ENCODE measurements at places on chromosomes 11 and 22. TPM values are rescaled to one million over a fixed set of nuclear protein-coding genes. Genes with fewer than 3 reads are reported as not detected.

ALDH3B1 gene
- 27.1 TPM for total RNA-seq

DBX1 gene
- not detected for total RNA-seq

MOGAT2 gene
- total RNA-seq, result not detected

C11orf42 gene
- under 0.01 TPM for total RNA-seq

SLC5A4 gene
- total RNA-seq, result not detected

ATL3 gene
- total RNA-seq, result 123 TPM

OR52H1 gene
- 0.86 TPM for total RNA-seq

MFNG gene
- total RNA-seq, result under 0.01 TPM

POGLUT3 gene
- total RNA-seq, result 60.0 TPM

OR52N5 gene
- not detected for total RNA-seq

ESAM gene
- 0.43 TPM for total RNA-seq

DDTL gene
- total RNA-seq, result 3.0 TPM

FANCF gene
- 8.7 TPM for total RNA-seq

PRG2 gene
- not detected for total RNA-seq

SERPIND1 gene
- total RNA-seq, result under 0.01 TPM

TRIM64C gene
- total RNA-seq, result not detected

All from fibroblast of villous mesenchyme (primary cell).